ENCODE measurements at places on chromosomes 7 and 10.

DNA sequence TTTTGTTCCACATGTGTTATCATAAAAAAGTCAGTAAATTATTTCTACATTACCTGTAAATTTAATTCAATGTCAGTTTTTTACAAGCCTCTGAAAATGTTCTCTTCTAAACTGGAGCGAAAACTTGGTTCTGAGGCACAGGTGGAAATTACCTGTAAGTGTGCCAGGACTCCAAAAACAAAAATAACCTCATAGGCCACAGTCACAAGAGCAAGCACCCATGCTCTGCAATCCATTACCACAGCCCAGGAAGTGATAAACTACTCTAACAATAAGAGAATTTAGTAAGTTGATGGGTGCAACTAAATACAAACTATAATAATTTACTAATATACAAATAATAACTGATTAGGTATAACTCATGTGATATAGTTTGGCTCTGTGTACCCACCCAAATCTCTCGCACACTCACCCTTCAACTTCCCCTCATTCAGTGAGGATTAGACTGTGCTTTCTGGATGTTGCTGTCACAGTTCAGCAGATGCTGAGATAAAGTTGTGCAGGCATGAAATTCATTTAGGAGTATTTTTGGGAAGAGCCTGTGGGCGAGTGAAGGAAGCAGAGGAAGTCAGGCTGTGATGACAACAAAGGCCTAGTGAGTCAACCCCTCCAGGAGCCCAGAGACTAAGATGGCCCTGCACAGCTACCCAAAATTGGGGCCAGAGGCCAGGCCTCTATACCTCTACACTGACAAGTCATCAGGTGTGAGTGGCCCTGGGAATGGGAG lies 16.3 kb upstream of the GIMAP6 start:
- no peak for DNase-seq

DNA sequence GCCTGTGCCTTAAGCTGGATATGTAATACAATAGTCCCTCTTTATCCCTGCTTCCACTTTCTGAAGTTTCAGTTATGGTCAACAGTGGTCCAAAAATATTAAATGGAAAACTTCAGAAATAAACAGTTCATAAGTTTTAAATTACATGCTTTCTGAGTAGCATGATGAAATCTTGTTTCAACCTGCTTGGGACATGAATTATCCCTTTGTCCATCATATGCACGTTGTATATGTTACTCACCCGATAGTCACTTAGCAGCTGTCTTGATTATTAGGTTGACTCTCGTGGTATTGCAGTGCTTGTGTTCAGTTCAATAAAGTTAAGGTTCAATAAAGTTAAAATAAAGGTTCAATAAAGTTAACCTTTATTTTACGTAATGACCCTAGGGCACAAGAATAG lies 25.5 kb downstream of the C1GALT1 start:
- DNase-seq = no peak

DNA sequence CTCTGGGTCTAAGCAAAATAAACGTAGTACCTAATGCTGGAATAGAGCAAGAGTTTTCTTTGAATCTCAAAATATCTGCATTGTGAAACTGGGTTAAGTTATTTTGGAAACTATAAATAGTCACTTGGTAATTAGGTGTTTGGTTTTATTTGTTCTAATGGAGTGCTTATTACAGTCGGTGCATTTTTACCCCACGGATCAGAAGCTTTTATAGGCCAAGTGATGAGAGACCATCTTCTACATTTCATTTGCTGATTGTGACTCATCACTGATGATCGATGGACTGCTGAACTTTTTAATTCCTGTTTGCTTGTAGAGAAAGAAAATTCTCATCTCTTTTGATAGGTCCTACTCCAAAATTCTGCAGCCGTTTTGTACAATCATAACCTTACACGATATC lies 28.2 kb downstream of the MGMT start:
- DNase-seq = no peak

DNA sequence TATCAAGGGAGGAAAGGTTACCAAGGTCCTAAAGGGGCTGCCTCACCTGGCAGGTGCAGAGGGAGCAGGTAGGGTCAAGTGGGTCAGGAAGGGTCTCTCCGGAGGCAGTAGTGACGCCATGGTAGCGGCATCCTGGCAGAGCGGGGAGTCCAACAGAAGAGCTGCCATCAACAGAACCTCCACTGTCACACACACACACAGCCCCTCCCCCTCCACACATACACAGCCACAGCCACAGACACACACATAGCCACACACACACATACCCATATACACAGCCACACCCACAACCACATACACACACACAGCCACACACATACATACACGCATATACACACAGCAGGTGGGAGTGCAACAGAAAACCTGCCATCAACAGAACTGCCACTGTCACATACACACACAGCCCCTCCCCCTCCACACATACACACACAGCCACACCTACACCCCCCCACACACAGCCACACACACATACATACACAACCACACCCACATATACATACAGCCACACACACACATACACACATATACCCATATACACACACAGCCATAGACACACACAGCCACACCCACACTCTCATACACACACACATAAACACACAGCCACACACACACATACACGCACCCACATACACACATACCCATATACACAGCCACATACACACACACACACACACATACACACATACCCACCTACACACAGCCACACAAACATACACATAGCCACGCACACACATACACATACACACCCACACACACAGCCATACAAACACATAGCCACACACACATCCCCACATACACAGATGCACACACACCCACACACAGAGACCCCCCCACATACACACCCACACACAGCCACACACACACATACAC lies 23.1 kb downstream of the KCP start:
- no peak for DNase-seq

- DNase-seq = no peak
These were observed 10.9 kb downstream of the PDZD8 start for GRCh38 chr10:117364110-117364960.

DNA sequence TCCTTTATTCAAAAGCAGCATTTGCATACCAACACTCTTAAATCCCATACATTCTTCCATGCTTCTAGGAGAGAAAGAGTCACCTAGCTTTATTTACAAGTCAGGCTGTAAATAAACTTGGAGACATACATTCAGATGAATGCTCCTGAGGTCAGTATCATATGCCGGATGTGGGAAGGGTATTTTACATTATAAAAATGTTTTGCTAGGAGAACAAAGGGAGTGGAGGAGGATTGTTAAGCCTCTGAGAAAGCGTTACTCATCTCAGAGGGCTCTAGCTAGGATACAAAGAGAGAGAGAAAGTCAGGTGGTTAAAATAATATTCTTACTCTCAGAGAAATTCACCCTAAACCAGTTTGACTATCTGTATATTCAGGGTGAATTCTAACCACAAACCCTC lies 300.9 kb upstream of the NPSR1 start:
- DNase-seq = no peak

DNA sequence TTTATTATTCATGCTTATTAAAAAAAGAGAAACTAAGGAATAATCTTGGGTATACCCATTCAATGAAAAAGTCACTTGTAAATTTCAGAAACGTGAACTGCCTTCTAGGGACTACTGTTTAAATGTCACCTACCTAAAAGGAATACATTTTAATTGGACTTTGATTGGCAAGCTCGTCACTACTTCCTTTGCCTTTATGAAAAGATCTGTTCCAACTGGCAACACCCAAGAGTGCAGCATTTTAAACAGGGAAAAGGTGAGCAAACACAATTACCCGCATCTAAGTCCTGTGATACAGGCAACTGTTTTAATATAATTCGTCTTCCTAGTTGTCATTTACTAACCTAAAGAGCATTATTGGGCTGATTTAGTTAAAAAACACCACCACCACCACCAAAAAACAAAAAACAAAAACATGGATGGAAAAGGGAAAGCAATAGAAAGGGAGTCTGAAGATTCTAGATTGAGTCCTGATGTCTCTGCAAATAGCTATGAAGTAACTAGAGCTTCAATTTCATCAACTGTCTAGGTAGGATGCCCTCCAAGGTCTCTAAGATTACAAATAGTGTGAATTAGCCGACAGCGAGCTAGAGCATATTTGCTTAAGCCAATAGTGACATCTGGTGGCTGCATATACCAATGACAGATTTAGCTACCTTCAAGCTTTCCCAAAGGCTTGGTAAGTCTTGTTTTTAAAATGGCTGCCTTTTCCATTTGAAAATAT lies 33.8 kb upstream of the ICA1 start:
- peak; percentile 72 for DNase-seq

DNA sequence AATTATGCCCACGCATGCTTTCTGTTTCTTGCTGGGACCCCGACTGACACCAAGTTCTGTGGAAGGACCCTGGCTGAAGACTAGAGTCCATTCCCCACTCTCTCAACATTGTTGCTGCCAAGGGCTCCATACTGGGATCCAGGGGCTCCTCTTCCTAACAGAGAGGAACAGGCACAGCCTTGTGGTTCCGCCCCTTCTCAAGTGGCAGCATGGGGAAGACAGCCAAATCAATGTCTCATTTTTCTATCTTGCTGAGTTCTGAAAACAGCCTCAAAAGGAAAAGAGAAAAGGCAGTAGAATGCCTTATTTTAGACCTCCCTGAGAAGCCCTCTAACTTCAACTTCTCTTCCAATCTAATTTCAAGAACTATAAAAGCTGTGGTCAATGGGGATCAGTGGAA lies 23.7 kb upstream of the LAMB1 start:
- no peak for DNase-seq

- no peak for DNase-seq
These were observed 268.8 kb upstream of the LRGUK start for GRCh38 chr7:133858311-133858710.

DNA sequence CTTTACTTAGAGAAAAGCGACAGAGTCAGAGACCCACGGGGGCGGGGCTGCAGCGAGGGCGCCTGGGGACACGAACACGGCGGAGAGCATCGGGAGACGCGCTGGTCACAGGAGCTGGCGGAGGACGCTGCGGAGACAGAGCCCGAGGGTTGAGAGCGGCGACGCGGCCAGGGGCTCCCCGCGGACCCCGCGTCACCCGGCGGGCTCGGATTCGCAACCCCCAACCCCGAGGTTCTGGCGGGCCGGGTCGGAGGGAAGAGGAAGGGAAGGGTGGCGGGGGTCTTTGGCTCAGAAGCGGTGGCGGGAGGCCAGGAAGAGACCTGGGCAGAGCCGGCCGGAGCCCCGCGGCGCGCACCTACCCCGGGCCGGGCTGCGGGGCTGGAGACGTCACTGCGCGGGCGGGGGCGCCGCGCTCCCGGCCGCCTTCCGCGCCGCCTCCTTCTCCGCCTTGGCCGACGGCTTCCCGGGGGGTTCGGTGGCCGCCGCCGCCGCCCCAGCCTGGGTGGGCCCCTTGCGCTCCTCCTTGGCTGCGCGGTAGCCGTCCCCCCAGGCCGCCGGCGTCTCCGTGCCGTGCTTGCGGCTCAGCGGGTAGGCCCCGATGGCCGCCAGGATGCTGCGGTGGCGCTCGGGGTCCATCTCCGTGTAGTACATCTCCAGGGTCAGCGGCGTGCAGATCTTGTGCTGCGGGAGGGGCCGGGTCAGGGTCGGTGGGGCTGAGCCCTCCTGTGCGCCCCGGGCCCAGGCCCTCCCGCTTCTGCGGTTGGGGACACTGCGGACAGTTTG lies 11.1 kb downstream of the CALY start:
- no peak for DNase-seq

DNA sequence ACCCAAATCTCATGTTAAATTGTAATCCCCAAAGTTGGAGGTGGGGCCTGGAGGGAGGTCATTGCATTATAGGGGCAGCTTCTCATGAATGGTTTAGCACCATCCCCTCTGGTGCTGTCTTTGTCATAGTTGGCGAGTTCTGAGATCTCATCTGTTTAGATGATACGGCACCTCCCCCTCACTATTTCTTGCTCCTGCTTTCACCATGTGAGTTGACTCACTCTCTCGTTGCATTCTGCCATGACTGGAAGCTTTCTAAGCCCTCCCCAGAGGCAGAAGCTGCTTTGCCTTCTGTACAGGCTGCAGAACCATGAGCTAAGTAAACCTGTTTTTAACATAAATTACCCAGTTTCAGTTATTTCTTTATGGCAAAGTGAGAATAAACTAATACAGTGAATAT lies 18.9 kb upstream of the ZNF138 start:
- DNase-seq = no peak

GRCh38 chr10:103241262-103242011 lies 4.2 kb upstream of the RPEL1 start:
- DNase-seq = no peak

GRCh38 chr7:2585446-2585845 lies 26.7 kb downstream of the IQCE start:
- DNase-seq = no peak

DNA sequence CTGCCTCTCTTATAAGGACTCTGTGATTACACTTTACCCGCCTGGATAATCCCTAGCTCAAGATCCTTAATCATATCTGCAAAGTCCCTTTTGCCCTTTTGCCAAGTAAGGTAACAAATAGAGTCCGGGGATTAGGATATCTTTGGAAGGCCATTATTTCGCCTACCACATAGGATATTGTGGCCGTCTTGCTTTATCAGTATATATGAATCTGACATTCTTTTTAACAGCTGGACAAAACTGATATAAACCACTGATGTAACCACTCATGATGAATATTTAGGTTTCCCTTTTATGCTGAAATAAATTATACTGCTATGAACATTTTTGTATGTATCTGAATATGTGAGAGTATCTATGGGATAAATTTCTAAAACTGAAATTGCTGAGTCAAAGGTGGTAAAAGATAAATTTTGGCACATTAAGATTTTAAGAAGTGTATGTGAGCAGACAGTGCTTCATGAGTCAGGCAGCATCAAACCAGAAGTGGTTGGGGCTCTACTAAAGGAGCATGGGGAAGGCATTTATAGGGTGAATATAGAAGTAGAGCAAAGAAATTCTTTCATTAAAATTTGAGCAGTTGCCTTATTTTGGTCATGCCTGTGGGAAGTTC lies 44.7 kb downstream of the AVL9 start:
- no peak for DNase-seq

DNA sequence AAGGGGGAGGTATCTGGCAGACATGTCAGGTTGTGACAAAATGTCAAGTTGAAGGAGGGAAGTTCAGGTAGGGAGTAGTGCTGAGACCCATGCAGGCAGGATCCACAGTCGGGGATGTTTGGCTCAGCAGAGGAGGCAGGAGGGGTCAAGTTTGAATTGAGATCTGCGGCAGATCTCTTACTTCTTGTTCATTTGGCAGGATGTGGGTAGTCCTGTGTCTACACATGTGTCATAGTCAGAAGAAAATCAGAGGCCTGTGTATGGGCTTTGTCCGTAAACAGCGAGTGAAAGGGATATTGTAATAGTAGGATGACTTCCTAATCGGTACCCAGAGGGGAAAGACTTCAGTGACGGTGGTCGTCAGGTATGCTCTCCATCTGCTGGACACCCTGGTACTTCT lies 203.8 kb upstream of the MTPN start:
- DNase-seq = no peak

DNA sequence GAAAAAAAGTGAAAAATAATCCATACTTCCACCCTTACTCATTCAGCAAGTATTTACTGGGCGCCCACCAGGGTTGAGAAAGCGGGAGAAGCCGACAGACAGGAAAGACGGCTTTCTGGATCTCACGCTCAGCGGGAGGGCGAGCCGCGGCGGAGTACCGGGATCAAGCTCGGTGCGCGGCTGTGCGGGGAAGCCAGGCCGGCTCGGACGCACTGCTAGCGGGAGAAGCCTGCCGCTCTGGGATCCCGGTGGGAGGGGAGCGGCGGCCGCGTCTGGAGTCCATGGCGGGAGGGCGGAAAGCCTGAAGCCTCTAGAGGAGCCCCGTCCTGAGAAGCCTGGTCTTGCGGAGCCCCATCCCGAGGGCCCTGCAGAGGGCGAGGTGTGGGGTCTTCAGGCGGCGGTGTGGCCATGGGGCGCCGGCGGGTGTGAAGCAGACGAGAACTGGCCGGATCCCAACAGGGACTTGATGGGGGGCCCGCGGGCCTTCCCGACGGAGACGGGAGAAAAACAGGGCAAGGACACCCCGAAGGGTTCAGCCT lies 82.9 kb downstream of the VIPR2 start:
- DNase-seq = no peak

GRCh38 chr7:150363872-150364271 lies 4.8 kb upstream of the REPIN1 start:
- no peak for DNase-seq

All from neuronal stem cell (in vitro differentiated cells).